ENCODE measurements at places on chromosomes 6 and 20.

- DNase-seq = no peak
Measured at GRCh38 chr20:50504231-50504823, 5.9 kb upstream of the PTPN1 start.

- DNase-seq = no peak
Measured at GRCh38 chr6:20868397-20869096, 334.3 kb downstream of the CDKAL1 start.

DNA sequence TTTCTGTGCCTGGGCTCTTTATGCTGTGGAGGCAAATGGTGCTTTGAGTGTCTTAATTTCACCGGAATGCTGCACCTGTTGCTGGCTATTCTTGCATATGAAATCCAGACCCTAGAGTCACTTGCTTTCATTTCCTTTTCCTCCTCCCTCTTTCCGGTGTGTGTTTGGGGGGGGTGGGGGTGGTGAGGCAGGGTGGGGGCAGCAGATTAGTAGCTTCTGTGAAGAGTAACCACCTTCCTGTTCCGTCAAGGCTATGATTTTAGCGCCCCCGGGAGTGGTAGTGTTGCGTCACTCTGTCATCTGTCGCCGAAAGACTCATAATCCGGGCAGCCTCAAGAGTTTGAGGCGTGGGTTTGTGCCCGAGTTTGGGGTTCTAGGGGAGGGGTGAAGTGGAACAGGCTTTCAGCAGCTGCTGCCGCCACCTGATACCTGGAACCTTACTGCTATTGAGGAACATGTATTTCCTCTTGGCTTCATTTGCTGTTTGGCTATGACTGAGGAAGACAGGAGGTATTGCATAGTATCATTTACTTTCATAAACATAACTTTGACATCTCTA, 49.1 kb downstream of the UTRN start:
- DNase-seq = peak; percentile 60

GRCh38 chr20:3413393-3413889, 6.0 kb upstream of the DNAAF9 start:
- no peak for DNase-seq

DNA sequence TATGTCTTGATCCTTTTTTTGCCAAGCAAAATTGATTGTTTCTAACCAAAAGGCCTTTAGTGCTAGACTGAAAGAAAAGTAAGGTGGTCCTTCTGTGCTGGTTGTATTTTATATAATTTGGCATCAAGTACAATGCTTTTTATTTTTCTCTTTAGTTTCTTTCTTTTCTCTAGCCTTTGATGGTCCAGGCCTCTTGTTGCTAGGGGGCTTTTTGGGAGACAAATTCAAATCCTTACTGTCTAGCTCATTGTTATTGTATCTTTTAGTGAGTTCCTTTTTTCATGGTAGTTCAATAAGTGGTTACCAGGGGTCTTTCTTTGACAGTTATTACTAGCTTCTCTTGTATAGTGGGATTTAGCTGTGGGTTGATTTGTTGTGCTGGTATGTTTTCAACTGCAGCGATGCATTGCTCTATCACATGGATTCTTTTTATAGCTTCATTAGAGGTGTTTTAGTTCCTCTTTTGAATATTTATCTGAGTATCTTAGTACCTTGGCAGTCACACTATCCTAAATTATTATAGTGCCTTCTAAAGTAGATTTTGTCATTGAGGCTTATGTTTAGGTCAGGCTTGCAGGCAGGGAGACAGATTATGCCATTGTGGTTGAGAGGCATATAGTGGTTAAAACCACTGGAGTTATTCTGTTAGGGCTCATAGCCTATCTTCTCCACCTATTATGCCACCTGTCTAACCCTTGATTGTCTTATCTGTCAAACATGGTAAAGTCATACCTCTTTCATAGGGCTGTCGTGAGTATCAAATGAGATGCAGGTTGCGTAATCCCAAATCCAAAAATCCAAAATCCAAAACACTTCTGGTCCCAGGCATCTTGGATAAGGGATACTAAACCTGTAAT, 49.5 kb downstream of the KCNS1 start:
- DNase-seq = no peak

DNA sequence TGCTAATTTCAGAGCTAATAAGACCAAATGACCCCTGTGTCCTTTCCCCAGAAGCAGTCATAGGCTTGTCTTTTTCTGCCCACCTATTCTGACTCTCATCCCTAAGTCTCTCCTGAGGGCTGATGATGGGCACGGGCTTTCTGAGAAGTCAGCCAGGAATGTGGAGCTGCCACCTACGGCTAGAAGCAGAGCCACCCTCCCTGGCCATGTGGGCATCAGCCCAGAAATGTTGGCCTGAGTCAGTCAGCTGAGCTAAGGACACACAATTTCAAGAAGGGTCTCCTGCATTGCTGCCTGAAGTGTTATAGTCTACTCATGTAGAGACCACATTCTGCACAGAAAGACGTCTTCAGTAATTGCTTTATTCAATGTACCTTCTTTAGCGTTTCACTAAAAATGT, 17.1 kb downstream of the MYLIP start:
- DNase-seq = no peak

GRCh38 chr6:94300424-94301144, 881.2 kb upstream of the EPHA7 start:
- no peak for DNase-seq

DNA sequence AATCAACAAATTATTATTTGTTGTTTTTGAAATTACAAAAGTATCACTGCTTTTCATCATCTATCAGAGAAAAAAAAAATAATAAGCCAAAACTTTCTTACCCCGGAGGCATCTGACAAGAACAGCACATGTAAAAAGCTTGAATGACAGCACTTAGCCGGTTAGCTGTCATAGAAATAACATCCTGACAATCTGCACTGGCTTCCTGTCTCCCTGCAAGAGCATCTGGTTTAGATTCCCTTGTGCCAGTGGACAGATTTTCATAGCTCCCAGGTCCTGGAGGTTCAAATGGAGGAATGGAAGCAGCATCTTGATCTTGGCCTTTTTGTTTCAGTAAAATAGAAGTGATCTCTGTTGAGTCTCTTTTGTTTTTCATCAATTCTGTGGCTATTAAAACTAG, 74.8 kb downstream of the HACE1 start:
- DNase-seq = no peak

DNA sequence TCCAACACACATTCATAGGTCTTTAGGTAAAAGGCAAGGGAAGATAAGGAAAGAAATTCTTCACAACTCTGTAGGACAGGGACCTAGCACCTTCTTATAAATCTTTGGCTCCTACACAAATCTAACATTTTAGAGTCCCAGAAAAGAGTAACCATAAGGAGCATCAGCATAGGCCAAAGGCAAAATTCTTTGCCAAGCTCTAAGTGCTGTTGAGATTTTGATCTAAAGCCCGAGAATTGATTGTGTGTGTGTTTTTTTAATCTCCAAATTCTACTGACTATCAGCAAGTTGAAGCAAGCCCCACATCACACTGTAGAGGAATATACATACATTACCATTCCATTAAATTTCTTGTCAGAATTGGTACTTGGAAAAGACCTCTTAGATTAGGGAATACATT, 233.6 kb downstream of the BTBD9 start:
- DNase-seq = no peak

All from activated CD4-positive, alpha-beta T cell treated with anti-CD3 and anti-CD28 coated beads, Interleukin-2, amount 50 U/mL, for 1 hour (primary cell).